Sigmoid colon (tissue), 7 donors: ENCODE measurements at places on chromosomes 11 and 22. TPM values are rescaled to one million over a fixed set of nuclear protein-coding genes. Genes with fewer than 3 reads are reported as not detected.

- DNase-seq, result no peak
Observed at GRCh38 chr22:29689880-29690213, 30.0 kb upstream of the CABP7 start.

DNA sequence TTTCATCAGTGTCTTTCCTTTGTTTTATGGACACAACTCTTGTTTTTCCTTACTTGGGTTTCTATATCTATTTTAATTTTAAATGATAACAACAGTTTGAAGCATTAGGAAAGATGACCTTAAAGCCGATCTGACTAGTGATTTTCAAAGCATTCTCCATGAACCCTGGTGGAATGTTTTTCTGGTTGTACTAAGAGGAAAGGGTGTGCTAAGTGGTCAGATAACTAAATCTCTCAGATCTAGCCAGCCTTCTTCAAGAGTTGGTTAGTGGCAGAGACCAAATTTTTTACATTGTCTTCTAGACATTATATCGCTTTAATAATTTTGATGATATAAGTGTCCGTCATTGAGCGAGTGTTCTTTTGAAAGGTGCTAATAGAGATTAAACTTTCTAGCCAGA, 134.4 kb downstream of the METTL15 start:
- DNase-seq, result no peak

DNA sequence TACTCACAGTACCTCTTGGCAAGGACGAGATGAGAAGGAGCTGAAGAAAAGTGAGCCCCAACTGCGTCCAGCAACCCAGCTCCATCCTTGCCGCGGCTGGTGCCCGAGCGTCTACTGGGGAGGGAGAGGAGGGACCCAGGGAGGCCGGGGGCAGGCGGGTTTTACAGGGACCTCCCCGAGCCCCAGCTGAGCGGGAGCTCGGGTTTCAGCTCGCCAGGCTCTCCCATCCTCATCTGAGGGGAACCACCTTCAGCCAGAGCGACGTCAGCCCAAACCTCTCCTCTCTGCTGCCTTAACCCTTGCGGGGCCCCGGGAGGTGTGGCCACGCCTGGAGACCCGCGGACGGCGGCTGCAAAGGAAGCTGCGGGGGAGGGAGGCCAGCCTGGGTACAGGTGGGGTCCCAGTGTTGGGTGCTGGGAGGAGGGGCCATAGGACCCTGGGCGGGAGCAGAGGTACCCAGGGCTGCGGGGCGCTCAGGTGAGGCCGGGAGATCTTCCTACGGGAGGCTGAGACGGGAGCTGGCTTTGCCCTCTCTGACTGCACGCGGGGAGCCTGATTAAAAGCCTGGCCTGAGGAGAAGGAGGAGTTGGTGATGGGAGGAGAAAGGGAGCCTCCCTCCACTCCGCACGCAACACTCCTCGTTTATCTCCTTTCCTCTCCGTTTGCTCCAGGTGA, at the start of gene PAMR1:
TSS of gene PAMR1 (minus strand) at position 116 of the 675 bp plus-strand sequence. CDS start at position 85, 31 bp downstream.
- DNase-seq, result peak; percentile 89

DNA sequence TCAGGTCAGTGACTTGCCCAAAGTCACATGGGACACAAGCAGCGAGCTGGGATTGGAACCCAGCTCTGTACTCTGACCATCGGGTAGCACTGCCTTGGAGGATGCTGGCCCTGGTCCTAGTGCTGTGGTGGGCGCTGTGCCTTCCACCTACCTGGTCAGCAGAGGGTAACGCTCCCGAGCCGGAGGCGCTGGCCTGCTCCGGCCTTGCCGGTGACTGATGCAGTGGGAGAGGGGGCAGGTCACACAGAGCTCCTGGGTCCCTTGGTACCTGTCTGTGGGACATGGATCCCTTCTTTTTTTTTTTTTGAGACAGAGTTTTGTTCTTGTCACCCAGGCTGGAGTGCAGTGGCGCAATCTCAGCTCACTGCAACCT, 43.0 kb downstream of the CACNA1I start:
- no peak for DNase-seq

- DNase-seq, result no peak
Observed at GRCh38 chr11:128235426-128235825, 351.9 kb downstream of the ETS1 start.

DNA sequence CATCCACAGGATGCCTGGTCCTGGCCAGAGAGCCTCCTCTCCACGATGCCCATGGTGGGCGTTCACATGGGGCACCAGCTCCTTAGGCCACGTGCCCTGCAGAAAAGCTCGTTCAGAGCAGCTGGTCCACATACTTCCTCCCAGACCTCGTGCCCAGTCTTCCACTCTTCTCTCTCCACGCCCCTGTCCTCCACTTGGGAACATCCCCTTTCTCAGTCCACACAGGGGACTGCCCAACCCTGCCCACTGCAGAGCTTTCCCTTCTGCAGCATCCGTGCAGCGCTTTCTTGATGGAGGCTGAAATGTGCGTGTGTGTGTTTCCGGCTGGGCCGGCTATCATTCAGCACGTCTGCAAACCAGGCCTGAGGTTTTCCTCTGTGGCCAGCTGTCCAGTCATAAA, 11.3 kb downstream of the TPCN2 start:
- DNase-seq, result no peak

Gene NCR3LG1
- total RNA-seq, result 2.9 TPM

Gene CARD16
- total RNA-seq, result 5.1 TPM

Gene SLC35F2
- total RNA-seq, result 9.3 TPM

Gene ST3GAL4
- 69.2 TPM for total RNA-seq

Gene TEF
- 27.2 TPM for total RNA-seq
